ENCODE measurements at places on chromosomes 1 and 21.

GRCh38 chr1:205456868-205457745 is 1.3 kb upstream of the BLACAT1 start:
- DNase-seq = no peak

GRCh38 chr1:91505086-91505485 is 4.4 kb downstream of the CDC7 start:
- no peak for DNase-seq

DNA sequence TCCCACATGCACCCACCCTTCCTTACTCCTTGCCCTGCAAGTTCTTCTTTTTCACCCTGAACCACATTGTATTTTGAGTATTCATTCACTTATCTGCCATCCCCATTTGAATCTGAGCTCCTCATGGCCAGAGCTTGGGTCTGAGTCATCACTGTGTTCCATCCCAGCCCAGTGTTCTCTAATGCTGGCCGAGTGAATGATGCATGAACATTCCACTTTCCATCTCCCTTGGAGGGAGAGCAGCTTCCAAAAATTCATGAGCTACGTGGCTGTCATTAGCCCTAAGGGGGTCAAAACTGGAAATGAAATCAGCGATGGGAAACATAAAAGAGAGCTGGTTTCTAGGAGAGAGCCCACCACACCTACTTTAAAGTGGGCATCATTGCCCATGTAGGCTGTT is 187.0 kb upstream of the USP24 start:
- DNase-seq = no peak

- no peak for DNase-seq
Observed at GRCh38 chr1:211738691-211739301, 63.4 kb upstream of the NEK2 start.

- DNase-seq = no peak
Observed at GRCh38 chr1:227315629-227316346, 2.5 kb downstream of the CDC42BPA start.

DNA sequence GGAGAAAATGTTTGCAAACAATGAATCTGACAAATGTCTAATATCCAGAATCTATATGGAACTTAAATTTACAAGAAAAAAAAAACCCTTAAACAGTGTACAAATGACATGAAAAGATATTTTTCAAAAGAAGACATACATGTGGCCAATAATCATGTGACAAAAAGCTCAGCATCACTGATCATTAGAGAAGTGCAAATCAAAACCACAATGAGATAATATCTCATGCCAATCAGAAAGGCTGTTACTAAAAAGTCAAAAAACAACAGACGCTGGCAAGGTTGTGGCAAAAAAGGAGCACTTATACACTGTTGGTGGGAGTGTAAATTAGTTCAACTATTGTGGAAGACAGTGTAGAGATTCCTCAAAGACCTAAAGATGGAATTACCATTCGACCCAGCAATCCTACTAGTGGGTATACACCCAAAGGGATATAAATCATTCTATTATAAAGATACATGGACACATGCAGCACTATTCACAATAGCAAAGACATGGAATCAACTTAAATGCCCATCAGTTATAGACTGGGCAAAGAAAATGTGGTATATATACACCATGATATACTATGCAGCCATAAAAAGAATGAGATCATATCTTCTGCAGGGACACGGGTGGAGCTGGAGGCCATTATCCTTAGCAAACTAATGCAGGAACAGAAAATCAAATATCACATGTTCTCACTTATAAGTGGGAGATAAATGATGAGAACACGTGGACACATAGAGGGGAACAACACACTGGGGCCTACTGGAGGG is 123.2 kb downstream of the PTPRC start:
- DNase-seq = no peak

All from stimulated activated CD8-positive, alpha-beta memory T cell treated with anti-CD3 and anti-CD28 coated beads, Interleukin-4, amount 100 ng/mL, for 1 hour (primary cell).